ENCODE measurements at places on chromosomes 13 and 19.

GRCh38 chr19:30799865-30800755 is 427.9 kb downstream of the ZNF536 start:
- no peak for DNase-seq

DNA sequence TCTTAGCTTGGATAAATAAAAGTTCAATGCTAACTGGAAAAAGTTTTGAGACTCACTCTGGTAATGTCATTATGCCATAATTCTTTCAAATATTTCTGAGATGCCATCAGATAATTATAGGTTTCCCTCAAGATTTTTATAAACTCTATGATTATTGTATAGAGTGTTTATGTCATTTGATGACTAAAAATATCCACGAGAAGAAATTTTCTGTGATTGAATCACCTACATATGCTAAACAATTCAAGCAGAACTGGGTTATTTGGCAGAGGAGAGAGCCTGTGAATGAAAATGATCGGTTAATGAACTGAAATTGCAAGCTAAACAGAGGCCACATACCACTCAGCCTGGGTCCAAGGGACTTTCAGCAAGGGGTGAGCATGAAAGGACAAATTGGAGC is 92.6 kb upstream of the TSC22D1 start:
- no peak for DNase-seq

DNA sequence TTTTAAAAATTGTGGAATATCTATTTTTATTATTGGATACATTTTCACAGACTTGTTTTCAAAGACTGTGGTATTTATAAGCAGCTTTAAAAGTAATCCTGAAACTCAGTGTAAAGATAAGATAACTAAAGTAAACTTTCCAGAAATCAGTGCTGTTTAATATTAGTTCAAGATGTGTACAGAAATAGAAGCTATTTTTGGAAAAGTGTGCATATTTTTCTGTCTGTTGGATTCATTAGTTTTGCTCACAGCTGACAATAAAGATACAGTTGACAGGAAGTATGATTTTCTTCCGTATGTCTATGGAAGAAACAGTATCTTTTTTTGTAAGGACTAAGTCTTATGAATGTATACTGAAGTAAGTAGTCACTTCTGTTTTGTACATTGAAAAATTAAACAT is 85.9 kb downstream of the GJA3 start:
- DNase-seq = no peak

DNA sequence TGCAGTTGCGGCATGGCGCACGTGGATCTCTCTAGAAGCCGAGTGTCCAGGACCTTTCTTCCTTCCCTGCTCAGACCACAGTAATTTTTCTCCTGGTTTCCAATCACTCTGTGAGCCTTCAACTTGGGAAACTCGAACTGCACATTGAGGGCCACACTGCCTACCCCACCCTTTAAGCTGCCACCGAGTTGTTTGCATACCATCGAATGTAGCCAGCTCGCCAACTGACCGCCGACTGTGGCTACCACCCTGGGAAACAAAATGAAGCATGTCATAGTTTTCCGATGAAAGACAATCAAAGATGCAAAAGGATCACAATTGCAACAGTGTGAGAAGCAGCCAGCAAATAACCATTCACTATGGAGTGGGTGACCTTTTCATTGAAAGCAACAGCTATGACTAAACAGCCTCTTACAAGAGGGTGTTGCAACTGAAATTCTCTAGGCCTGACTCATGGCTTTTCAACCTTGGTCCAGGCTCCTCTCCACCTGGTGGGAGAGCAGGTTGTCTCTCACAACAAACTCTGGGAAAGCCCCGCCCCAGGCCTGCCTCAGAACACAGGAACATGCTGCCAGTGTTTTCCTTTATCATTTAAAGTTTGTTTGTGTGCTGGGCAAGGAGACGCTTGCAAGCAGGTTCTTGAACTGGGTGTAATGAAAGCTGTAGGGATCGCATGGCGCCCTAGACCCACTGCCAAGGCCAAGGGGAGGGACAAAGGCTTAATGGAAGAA is 141.7 kb upstream of the SERP2 start:
- DNase-seq = no peak

GRCh38 chr19:40610396-40611064 is 9.4 kb downstream of the LTBP4 start:
- peak; percentile 56 for DNase-seq
